ENCODE measurements at places on chromosomes 16 and 17.
A peak's percentile ranks its signal among the peaks of the same experiment; 100 is the strongest.

DNA sequence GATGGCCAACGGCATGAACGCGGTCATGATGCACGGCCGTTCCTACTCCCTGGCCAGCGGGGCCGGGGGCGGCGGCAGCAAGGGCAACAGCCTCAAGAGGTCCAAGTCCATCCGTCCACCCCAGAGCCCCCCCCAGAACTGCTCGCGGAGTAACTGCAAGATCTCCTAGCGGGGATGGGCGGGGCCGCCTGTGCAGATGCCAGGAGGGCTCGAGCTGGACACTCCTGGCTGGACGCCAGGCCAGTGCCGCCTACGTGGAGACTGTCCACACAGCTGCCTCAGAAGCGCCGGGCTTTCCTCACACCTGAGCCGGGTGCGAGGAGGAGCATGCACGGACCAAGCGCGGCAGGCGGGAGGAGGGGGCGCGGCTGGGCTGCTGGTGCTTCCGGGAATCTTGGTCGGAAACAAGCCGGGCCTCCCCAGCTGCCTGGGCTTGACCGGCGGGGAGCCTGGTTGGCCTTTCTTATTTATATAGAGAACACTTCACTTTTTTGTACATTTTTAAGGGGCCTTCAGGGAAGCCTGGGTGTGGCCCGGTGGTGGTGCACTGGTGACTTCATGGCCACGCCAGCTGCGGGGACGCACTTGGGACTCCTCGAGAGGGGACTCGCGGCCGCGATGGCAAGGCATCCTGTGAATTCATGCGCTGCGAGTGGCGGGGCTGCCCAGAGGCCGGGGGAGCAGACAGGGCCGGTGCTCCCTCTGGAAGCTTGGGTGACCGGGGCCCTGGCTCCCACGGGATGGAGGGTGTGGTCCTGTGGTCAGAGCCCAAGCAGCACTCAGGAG is 3.1 kb upstream of the WFIKKN1 start:
- H3K36me3 ChIP-seq: no peaks in the 10 kb centered on the region
- no peak overlapping the region for H3K27ac ChIP-seq
- H3K4me3 ChIP-seq: no peak overlapping the region

- DNase-seq: peak; percentile 78
- H3K27me3 ChIP-seq: peaks cover 29% of the 10 kb centered on the region
- no peaks in the 10 kb centered on the region for H3K36me3 ChIP-seq
- H3K27ac ChIP-seq: peak overlapping the region; percentile 49
- peaks cover 53% of the 10 kb centered on the region for H3K4me1 ChIP-seq
- H3K4me3 ChIP-seq: peak overlapping the region; percentile 75
Measured at GRCh38 chr17:7440113-7440833, 961 bp downstream of the FGF11 start.

- DNase-seq: no peak
- H3K4me1 ChIP-seq: no peaks in the 10 kb centered on the region
- no peaks in the 10 kb centered on the region for H3K36me3 ChIP-seq
- no peaks in the 10 kb centered on the region for H3K27me3 ChIP-seq
- no peak overlapping the region for H3K4me3 ChIP-seq
- H3K27ac ChIP-seq: no peak overlapping the region
Measured at GRCh38 chr16:52418201-52418600, 128.7 kb downstream of the TOX3 start.

DNA sequence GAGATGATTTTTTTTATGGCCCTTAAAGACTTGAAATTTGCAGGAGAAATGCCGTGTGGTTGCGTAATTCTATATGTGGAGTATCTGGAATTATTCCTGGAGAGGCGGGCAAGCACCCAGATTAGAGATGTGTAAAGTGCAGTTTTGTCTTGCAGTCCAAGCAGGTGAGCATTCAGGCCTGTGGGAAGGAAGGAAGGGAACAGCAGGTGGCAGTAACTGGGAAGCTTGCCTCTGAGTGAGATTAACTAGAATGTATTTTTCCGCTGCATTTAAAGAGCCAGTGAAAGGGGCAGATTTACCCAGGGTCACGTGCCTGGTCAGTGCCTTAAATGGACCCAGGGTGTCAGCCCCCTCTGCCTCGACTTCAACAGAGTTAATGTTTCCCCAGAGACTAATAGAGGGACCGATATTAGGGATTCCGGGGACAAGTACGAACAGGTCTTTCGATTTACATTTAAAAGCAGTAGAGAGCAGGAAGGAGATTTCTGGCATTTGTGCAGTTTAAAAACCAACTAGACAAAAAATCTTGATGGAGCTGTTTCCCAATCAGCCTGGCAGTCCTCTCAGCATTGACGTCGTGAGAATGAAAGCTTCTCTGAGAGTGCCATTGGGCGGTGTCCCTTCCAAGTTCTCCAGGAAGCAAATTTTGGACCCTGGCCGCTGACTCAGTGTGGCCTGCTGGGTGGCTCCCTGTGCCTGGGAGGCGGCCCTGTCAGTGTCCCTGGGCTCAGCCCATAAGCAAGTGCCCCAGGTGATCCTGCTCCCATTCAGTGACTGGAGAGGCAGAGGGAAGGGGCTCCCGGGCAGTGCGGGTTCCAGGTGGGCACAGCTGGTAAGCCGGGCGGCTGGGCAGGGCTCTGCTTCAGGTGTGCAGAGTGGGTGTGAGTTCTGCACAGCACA is 38.2 kb downstream of the KSR1 start:
- no peaks in the 10 kb centered on the region for H3K36me3 ChIP-seq
- H3K4me3 ChIP-seq: no peak overlapping the region
- DNase-seq: peak; percentile 87
- H3K27ac ChIP-seq: peak overlapping the region; percentile 98
- no peaks in the 10 kb centered on the region for H3K27me3 ChIP-seq

DNA sequence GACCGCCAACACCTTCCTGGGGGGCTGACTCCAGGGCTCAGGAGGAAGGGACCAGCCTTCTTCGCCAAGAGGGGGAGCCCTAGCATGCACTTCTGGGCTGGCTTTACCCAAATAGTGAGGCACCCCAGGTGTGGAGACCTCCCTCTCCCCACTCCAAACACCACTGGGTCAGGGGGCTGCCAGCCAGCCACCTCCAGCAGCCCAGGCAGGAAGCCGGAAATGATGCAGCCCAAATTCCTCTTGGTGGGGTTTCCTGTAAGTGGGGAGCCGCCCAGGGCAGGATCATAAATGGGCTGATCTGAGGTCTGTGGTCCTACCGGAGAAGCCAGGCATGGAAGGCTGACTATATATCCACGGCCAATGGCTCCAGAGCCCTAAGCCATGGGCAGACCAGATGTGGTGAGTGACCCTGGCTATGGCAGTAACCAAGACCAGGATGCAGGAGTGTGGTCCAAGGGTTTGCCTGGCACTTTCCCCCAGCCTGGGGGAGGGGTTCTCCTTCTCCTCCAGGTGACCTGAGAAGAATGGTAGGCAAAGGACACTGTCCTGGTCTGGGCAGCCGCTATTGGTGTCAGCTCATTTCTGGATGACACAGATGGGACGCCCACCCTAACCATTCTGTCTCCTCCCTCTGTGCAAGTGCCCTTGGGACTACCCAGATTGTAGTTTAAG is 4.2 kb downstream of the GIT1 start:
- no peaks in the 10 kb centered on the region for H3K27me3 ChIP-seq
- no peak for DNase-seq
- H3K27ac ChIP-seq: no peak overlapping the region
- H3K36me3 ChIP-seq: no peaks in the 10 kb centered on the region
- H3K4me3 ChIP-seq: no peak overlapping the region
- H3K4me1 ChIP-seq: peaks cover 15% of the 10 kb centered on the region

- no peak overlapping the region for H3K4me3 ChIP-seq
- no peaks in the 10 kb centered on the region for H3K36me3 ChIP-seq
- no peak for DNase-seq
- no peak overlapping the region for H3K27ac ChIP-seq
Measured at GRCh38 chr16:27290562-27290961, 22.0 kb upstream of the NSMCE1 start.
